ENCODE measurements at places on chromosomes 11 and 22.

DNA sequence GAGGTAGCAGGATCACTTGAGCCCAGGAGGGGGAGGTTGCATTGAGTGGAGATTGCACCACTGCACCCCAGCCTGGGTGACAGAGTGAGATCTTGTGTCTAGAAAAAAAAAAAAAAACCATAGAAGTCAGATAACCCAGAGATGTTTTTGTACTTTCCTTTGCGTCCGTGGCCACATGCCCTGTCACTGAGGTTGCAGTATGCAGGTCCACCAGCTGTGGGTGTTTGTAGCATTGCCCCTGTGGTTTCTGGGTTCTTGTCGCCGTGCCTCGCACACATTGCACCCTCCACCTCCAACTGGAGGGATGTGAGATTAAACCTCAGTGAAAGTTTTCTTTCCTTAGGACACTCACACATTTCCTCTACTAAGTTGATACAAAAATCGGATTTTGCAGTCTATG, 70.3 kb downstream of the TNRC6B start:
- no peak for DNase-seq

- DNase-seq = no peak
Measured at GRCh38 chr11:128917144-128917724, 25.4 kb downstream of the TP53AIP1 start.

DNA sequence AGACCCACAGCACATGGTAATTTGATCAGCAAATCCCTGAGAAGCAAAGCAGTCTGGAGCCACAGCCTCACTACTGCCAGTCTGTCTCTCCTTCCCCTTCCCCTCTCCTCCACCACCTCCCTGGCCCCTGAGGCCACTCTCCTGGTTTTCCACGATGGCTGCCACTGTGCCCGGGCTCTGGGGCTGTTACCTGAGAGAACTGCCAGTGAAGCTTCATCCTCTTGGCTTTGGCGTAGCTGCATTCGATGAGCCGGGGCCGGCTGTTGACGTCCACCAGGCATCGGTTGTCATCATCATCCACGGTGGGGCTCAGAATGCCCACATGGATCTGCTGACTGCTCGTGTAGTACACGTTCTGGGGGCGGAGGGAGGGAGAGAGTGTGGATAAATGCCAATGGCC, 60.2 kb downstream of the CSNK2A3 start:
- no peak for DNase-seq

- DNase-seq = no peak
Measured at GRCh38 chr22:40391417-40391816, 21.0 kb downstream of the SGSM3 start.

DNA sequence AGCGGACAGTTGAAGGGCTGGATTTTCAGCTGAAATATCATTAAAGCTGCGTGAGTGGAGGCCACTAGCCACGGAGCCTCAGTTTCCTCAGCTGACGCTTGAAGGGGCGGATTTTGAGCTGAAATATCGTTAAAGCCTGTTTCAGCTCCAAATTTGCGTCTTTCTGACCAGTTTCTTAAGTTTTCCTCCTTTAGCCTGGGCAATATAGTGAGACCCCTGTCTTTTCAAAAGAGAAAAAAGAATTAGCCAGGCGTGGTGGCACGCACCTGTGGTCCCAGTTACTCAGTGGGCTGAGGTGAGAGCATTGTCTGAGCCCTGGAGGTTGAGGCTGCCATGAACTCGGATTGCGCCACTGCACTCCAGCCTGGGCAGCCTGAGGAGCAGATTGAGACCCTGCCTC, 3.7 kb downstream of the AP2A2 start:
- DNase-seq = no peak

DNA sequence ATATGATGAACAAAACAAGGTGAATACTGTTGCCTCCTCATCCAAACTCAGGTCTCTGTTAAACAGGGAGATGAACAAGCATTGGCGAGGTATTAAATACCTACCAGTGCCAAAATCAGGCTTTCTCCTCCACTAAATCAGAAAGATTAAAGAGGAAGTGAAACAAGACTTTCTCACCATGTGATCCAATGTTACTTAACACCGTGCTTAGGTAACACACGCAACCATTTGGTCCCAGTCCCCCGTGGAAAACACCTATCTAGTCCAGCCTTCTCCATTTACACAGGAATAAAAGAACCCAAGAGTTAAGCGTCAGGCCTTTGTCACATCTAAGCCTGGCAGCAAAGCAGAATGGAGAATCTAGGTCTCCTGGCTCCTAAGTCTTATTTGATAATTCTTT, 34.5 kb downstream of the TENM4 start:
- DNase-seq = no peak

GRCh38 chr11:27440090-27440489, 32.5 kb downstream of the LGR4 start:
- no peak for DNase-seq

DNA sequence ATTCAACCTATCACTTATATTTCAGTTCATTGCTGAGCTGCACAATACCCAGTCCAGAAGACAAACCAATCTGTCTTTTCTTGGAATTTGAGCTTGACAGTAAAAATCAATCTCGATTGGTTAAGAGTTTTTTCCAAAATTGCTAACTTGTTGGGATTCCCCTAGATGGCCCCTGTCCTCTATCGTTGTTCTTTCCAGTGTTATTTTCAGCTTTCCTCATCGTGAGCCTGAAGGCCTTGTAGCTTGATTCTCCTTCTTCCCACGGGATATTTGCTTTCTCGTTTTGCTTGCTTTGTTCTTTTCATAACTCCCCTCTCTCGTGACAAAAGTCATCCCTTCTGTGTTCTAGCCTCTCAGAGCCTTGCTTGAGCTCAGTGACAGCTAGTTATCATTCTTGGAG, 3.1 kb downstream of the OR8B8 start:
- no peak for DNase-seq

- no peak for DNase-seq
Measured at GRCh38 chr22:39476664-39477063, 19.9 kb downstream of the MGAT3 start.

- DNase-seq = no peak
Measured at GRCh38 chr11:77301510-77301909, at the start of gene GDPD4. Gene GDPD4 (minus strand): TSS chr11:77301686. CDS start chr11:77285137, 16,549 bp downstream.

- no peak for DNase-seq
Measured at GRCh38 chr22:31222736-31223135, 10.6 kb downstream of the LIMK2 start.

DNA sequence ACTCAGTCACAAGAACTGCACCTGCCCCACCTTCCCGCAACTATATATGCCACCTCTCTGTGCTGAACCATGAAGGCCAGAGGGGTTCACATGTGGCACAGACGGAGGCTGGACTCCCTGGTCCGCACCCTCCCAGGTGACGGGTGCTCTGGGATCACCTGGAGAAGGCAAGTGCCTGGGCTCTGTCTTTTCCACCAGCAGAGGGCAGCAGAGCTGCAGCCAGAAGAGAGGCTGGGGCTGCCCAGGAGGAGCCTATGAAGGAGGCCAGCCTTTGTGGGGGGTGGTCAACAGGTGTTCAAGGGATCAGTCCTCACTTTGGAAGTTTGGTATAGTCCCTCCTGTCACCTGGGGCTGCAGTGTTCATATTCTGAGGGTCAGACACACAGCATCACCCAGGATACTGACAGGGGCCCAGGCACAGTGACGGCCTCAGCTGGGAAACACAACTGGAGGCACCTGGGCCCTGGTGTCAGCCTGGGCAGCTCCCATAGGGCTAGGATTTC, 39.2 kb upstream of the IGLL5 start:
- peak; percentile 5 for DNase-seq

GRCh38 chr11:76153571-76153923, 52.8 kb downstream of the WNT11 start:
- DNase-seq = no peak

- DNase-seq = no peak
Measured at GRCh38 chr22:46846832-46847355, 84.4 kb downstream of the TBC1D22A start.

DNA sequence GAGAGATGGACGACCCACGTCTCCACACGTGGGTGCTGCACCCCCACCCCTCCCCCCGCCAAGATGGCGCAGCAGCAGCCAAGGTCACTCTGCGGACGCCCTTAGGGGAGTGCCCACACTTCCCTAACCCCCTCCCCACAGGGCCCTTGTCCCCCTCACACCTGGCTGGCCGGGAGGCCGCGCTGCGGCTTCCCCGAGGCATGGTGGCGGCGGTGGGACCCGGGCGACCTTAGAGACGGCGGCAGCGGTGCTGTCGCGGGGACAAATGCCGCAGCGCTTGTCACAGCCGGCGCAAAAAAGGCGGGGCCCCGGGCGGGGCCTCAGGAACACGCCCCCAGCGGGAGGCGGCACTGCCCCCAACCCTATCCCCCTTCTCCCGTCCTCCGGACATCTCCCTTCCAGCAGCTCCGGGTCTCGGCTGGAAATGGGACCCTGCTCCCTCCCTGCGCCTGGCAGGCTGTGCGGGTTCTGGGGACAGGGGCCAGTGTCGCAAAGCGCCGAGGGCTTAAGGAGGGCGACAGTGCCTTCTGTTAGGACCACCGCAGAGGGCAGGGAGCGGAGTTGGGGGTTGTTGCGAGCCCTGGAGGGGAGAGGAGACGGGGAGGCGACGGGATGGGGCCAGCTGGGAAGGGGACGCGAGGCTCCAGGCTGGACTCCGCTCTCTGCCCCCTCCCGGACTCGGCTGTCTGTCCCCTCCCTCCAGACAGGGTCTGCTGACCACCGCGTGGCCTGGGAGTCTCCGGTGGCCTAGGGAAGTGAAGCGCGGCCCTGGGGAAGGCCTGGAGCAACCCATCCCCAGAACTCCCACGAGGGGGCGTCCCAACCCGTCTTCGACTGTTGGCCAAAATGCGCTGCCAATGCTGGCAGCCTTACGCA, at the start of gene CHCHD10:
TSS of gene CHCHD10 (minus strand) at position 300 of the 876 bp plus-strand sequence. CDS start at position 202, 98 bp downstream.
- peak; percentile 50 for DNase-seq

GRCh38 chr11:65931773-65932557, 12.7 kb downstream of the DRAP1 start:
- DNase-seq = no peak

- no peak for DNase-seq
Measured at GRCh38 chr22:46072110-46072881, 78.0 kb upstream of the PPARA start.

GRCh38 chr22:44168206-44168605, 12.5 kb upstream of the PARVG start:
- no peak for DNase-seq

- DNase-seq = no peak
Measured at GRCh38 chr11:28448186-28448585, 340.0 kb downstream of the METTL15 start.

GRCh38 chr11:1604181-1604580, 4.1 kb downstream of the KRTAP5-3 start:
- no peak for DNase-seq

DNA sequence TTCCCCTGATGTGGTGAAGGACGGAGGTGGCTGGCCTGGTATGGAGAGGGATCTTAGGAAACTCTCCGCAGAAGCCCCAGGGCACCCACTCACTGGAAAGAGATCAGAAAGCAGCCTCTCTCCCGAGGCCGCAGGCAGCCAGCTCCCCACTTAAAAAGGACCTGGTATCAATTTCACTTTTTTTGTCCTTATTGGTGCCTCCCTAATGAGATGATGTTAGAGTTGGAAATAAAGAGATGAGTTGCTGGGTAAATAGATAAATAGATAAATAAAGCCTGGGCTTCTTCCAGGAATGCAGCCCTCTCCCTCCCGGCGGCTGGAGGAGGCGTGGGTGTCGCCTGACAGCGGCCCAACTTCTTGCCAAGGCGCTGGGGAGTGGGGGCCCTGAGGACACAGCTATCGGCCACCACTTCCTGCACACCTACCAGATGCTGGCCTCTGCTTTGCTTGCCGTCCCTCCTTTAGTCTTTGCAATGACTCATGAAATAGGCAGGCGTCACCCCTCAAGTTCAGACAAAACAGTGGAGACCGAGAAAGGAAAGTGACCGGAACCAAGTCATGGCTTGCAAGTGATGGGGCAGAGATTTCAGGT, 42.9 kb downstream of the LINC01488 start:
- DNase-seq = no peak

- DNase-seq = no peak
Measured at GRCh38 chr11:88332851-88333250, 4.7 kb downstream of the CTSC start.

- DNase-seq = no peak
Measured at GRCh38 chr22:19703869-19704268, 10.4 kb upstream of the SEPTIN5 start.

GRCh38 chr11:105000797-105001196, 22.2 kb downstream of the CASP5 start:
- DNase-seq = no peak

- DNase-seq = no peak
Measured at GRCh38 chr11:97684486-97685439, 1295.0 kb downstream of the JRKL start.

DNA sequence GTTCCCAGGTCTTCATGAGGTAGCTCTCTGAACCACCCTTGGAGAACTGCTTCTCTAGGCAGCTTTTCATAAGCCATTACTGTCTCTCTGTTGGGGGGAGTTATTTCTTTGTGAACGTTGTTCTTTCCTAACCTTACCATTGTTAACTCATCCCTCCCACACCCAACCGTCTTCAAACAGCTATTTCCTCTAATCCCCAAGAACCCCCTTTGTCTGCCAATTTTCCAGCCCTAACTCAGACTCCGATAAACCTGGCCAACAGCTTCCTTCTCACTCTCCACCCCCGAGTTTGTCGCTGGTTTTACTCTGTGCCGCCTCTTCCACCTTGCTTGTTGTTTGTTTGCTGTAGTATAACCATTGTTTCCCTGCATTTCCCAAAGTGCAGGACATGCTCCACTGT, 131.5 kb downstream of the CCDC34 start:
- DNase-seq = no peak

GRCh38 chr11:118621071-118621783, 13.8 kb downstream of the PHLDB1 start:
- peak; percentile 64 for DNase-seq

DNA sequence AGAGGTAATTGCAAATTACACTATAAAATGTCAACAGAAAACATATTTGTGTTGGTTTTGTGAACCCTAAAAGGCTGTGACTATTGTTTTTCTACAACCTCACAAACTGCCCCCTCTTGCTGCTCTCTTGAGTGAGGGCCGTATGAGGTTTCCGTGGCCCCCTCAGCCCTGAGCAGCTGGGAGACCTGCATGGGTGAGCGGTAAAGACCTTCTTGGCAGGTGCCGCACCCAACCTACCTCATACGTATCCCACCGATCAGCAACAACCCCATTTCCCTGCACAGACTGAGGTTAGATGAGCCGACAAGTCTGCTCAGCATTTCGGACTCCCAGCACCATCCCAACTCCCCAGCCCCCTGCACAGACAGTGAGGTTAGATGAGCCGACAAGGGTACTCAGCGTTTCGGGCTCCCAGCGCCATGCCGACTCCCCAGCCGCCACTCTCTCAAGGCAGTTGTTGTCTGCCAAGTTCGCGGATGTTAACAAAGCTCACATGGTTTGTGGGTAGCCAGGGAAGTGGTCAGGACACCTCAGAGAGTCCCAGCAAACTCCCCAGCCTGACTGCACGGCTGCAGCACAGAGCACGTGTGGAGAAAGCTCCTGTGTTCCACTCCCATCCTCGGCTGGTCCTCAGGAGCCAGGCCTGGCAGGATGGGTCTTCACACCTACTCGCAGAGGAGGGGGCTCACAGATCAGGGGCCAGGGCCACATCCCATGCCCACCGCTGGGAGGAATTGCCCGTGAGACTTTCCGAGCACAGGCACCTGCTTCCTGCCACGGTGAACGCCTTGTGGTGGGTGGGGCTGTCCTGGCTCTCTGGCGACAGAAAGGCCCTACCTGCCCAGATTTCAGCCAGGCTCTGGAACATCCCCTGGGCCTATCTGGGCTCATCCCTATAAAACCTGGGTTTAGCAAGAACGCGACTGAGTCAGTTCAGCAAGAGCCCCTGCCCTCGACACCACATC, 502.9 kb downstream of the BRD1 start:
- DNase-seq = no peak

All from NCI-H2227 treated with DMSO at 0.1 percent for 48 hours (cell line).